LNCaP clone FGC (cell line): ENCODE measurements at places on chromosomes 13 and 19.

GRCh38 chr19:47729468-47729798 lies 15.9 kb upstream of the NOP53 start:
- DNase-seq = no peak

GRCh38 chr19:32196690-32197420 lies 148.6 kb upstream of the ZNF507 start:
- DNase-seq = no peak

GRCh38 chr19:41795031-41795461 lies 1.3 kb upstream of the CEACAM3 start:
- no peak for DNase-seq

DNA sequence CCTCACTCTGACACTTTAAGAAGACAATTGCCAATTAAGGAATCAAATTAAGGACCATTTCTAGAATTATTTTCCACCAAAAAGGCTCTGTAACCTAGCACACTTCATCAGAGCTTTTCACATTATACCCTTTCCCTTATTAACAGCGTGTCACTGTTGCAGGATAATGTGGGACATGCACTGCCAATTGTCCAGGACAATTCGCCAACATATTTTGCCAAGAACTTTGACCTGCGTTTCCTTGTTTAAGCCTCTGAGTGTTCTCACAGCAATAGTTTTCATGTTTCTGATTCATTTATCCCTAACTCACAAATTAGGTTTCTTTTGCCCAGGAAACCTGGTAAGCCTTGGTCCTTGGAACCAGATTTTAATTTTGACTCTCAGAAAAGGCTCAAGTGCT lies 13.3 kb downstream of the COL4A1 start:
- DNase-seq = no peak

DNA sequence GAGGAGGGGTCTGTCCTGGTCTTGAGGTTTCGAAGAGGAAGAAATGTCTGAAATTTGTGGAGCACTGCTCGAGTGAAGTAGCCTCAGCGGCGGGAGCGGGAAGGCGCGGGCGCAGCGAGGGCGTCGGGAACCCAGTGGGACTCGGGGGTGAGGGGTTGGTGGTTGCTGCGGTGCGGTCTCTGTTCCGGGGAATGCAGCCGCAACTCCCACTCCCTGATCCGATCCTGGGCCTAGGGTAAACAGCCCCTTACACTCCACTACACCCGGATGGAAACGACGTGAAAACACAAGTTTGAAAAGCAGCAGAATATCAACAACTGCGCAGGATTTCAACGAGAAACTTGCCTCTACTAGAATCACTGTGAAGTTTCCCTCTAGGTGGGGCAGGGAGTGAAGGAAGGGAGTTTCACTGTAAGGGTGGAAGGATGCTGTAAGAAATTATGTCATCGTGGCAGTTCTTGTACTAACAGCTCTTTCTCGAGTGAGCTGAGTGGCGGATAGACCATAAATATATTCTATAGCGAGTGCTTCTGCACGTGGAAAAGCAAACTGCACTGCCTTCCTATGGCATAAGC lies 2.0 kb upstream of the KLF12 start:
- no peak for DNase-seq

- no peak for DNase-seq
These were observed 73.4 kb upstream of the RAP2A start for GRCh38 chr13:97360610-97361009.

GRCh38 chr19:57818378-57818777 lies 3.7 kb upstream of the ZNF552 start:
- DNase-seq = no peak

DNA sequence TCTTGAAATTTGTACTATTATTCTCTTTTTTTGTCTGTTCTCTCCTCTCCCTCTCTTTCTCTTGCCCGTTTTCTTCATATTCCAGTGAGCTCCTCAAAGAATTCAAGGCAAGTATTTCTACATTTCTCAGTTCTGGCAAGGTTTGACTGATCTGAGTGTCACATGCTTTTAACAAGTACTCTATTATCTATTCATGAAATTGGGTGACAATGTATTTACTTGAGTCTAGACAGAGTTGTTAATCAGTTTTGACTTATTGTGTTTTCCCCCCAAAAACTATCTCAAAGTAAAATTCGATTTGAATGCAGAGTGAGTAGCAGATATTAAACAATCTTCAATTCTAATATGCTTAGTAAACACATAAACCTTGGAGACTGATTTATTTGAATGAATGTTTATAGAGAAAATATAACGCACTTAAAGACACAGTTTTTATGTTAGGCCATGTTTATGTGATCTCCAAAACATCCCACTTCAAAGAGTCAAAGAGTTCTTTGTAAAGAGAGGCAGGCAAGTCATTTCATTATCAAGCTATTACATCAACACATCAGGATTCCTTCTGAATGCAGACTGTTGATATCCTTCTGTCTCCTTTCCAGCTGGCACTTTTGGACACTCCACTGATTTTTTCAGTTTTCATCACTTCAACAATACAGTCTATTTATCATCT lies 166.6 kb downstream of the SLITRK6 start:
- DNase-seq = no peak

GRCh38 chr13:28653111-28653510 lies 5.8 kb upstream of the POMP start:
- DNase-seq = no peak
